ENCODE measurements at places on chromosomes 12 and 14. TPM values are rescaled to one million over a fixed set of nuclear protein-coding genes. Genes with fewer than 3 reads are reported as not detected.

- no peak for DNase-seq
These were observed 59.8 kb downstream of the NPAS3 start for GRCh38 chr14:32998433-32998832.

GRCh38 chr12:132167611-132168310 is 23.5 kb downstream of the NOC4L start:
- no peak for DNase-seq

DNA sequence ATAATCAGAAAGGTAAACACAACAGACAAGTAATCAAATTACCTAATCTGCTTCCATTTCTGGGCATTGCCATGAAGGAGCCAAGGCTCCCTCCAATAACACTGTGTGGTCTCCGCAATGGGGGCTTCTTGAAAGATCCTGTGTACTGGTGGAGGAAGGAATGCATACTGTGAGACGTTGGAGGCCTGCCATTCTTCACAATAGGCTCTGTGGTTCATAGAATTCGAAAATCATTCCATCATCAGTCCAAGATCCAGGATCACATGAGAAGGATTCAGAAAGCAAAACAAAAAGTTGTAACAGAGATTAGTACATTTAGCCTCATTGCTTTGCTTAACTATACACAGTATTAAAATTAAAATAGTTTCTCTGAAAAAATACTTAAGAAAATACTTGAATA is 76.3 kb downstream of the CDK17 start:
- no peak for DNase-seq

GRCh38 chr12:53989227-53990113 is 4.5 kb downstream of the HOXC10 start:
- DNase-seq = no peak

DNA sequence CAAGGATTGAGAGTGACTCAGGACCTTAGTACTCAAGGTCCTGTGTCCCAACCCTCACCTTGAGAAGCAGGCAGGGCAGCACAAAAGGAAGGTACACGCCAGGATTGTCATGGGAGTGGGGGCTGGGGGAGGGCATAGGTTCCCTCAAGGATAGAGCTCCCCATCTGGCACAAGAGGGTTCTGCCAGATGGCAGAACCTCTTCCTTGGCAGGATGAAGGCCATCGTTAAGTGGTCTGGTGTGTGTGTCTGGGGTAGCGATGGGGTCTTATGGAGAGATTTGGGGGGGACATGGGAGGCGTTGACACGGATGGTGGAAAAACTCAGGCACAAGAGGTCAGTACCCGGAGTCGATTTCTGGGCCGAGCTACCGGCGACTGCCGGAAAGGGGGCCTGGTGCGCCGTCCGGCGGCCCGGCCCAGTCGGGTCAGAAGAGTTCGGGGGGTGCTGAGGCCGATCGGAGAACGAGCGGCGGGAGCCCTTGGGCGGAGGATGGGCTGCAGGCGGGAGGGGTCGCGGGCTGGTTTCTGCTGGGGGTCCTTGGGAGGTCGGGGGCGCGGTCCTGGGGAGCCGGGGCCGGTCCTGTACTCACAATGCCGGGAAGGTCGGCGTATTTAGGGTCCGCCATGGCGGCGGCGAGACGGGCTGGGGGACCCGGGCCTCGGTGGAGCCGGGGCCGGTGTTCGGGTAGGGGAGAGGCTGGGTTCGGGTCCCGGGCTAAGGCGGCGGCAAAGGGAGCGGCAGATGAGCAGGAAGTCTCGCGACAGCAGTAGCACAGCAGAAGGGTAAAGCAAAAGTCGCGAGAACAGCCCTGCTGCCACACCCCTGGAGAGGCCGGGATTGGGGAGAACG is at the start of gene DCTN2:
DCTN2 (minus strand) TSS at position 755 of the 850 bp plus-strand sequence; CDS start at position 626, 129 bp downstream.
- peak; percentile 86 for DNase-seq

GRCh38 chr12:69392179-69392928 is 32.8 kb downstream of the YEATS4 start:
- DNase-seq = no peak

DNA sequence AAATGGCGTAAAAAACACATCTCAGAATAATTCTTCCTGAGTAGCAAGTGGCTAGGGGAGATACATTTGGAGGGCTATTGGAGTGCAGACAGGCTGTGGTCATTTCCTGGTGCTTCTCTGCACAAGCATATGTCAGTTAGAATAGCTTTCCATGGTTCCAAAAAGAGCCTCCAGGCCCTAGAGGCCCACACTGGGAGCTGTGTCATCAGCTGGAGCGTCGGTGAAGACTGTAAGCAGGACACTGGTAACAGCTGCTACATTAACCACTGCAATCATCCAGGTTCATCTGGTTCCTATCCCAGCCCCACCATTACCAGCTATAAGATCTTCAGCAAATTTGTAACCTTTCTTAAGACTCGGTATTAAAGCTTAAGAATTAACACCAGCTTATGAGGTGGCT is 31.7 kb upstream of the APPL2 start:
- DNase-seq = no peak

GRCh38 chr12:24360907-24361306 is 411.4 kb upstream of the SOX5 start:
- no peak for DNase-seq

DNA sequence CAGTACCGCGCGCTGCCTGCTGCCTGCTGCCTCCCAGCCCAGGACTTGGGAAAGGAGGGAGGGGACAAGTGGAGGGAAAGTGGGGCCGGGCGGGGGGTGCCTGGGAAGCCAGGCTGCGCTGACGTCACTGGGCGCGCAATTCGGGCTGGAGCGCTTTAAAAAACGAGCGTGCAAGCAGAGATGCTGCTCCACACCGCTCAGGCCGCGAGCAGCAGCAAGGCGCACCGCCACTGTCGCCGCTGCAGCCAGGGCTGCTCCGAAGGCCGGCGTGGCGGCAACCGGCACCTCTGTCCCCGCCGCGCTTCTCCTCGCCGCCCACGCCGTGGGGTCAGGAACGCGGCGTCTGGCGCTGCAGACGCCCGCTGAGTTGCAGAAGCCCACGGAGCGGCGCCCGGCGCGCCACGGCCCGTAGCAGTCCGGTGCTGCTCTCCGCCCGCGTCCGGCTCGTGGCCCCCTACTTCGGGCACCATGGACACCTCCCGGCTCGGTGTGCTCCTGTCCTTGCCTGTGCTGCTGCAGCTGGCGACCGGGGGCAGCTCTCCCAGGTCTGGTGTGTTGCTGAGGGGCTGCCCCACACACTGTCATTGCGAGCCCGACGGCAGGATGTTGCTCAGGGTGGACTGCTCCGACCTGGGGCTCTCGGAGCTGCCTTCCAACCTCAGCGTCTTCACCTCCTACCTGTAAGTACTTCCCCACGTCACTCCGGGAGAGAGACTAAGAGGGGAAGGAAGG is at the start of gene LGR5:
LGR5 (plus strand) TSS at position 186 of the 732 bp plus-strand sequence; CDS start at position 469, 283 bp downstream.
- no peak for DNase-seq

DNA sequence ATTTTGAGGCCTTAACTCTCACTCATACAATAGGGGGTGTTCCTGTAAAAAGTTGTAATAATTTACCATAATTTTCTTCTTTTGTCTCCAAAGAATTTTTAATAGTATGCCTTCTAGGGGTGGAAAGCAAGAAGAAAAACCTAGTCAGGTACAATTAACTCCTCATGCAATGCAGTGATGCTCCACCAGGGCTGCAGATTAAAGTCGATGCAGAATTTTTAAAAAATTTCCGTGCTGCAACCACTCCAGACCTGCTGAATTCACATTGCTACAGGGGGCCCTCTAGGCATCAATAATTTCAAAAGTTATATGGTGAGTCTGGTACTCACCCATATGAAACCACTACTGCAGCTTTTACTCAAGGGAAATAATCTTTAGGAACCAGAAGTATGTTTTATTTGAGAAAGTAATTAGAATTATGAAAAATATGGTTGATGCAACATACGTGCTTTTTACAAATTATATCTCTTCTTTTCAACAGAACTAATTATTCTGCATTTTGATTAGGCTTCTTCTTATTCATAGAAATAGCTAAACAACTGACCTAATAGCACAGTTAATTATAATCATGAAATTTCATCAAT is 353.2 kb downstream of the BCAT1 start:
- DNase-seq = no peak

DNA sequence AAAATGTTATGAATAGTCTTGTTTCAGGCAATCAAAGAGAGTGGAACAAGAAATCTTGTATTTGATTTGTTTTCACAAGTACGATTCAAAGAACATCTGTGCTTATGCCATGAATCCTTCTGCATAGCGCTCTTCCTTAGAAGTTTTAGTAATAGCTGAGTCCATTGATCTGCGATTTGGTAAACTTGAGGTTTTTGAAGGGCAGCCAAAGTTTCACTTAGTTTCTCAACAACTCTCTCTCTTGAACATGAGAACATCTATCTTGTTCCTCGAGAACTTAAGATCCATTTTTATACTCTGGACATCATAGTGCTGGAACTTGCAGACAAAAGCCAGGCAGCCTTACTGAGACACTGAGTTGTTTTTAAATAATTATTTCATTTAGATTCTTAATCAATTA is 96.2 kb upstream of the USP15 start:
- DNase-seq = no peak

DNA sequence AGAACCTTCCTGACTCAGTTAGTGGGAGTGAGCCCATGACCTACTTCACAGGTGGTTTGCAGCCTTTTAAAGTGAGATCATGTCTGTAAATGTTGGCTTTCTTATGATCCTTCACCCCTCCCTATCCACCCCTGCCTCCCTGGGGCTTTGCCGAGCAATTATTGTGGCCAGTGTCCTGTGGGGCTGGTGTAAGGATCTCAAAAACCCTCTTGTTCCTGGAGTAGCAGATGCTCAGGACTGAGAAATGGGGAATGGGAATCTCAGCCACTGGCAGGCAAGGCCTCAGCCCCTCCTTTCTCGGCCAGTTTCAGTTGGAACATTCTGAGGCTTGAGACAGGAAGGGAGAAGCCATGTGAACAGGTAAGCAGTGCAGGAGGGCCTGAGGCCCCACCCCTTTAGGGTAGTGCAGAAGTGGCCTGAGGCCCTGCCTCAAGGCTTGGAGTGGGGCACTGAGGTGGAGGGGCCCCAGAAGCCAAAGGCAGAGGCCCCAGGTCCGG is 53.8 kb downstream of the PLEKHG3 start:
- no peak for DNase-seq

- no peak for DNase-seq
These were observed 25.2 kb upstream of the BHLHE41 start for GRCh38 chr12:26149968-26150500.

- no peak for DNase-seq
These were observed 252.7 kb upstream of the FAR2 start for GRCh38 chr12:28896421-28896820.

GRCh38 chr14:71588028-71588427 is 344.2 kb upstream of the RGS6 start:
- no peak for DNase-seq

DNA sequence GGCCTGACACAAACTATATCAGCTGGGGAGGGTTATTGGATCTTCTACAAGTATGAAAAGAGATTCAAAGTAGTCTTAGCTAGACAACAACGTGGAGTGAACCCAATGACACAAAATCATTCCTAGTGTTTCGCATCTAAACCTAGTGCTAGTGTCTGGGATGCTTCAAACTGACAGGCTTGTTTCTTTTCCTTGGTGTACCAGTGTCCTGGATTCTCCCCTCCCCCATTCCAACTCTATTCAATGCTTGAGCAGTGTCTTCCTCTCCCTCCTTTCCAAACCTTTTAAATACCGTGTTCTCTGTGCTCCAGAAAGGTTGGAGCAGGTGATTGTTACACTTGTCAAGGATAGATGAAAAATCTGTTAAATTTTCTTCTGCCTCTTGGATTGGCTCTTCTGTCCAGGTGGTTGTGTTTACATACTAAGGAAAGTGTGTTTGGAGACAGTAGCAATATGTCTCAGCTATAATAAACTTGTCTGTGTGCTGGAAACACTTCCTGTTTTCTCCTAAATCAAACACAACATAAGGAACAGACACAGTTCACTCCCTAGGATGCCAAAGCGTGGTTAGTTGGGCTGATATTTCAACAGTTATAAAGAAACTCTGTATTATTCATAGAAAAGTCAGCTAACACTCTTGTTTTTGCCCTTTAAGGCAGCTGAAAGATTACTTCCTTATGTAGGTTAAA is 14.4 kb upstream of the GUCY2C start:
- no peak for DNase-seq

- no peak for DNase-seq
These were observed 2.7 kb downstream of the KITLG start for GRCh38 chr12:88577537-88577936.

GRCh38 chr14:59313658-59314608 is 125.5 kb downstream of the DAAM1 start:
- DNase-seq = no peak

GRCh38 chr14:31084385-31084784 is 58.2 kb upstream of the STRN3 start:
- DNase-seq = no peak

- no peak for DNase-seq
These were observed 14.0 kb downstream of the CEP290 start for GRCh38 chr12:88127855-88128254.

DNA sequence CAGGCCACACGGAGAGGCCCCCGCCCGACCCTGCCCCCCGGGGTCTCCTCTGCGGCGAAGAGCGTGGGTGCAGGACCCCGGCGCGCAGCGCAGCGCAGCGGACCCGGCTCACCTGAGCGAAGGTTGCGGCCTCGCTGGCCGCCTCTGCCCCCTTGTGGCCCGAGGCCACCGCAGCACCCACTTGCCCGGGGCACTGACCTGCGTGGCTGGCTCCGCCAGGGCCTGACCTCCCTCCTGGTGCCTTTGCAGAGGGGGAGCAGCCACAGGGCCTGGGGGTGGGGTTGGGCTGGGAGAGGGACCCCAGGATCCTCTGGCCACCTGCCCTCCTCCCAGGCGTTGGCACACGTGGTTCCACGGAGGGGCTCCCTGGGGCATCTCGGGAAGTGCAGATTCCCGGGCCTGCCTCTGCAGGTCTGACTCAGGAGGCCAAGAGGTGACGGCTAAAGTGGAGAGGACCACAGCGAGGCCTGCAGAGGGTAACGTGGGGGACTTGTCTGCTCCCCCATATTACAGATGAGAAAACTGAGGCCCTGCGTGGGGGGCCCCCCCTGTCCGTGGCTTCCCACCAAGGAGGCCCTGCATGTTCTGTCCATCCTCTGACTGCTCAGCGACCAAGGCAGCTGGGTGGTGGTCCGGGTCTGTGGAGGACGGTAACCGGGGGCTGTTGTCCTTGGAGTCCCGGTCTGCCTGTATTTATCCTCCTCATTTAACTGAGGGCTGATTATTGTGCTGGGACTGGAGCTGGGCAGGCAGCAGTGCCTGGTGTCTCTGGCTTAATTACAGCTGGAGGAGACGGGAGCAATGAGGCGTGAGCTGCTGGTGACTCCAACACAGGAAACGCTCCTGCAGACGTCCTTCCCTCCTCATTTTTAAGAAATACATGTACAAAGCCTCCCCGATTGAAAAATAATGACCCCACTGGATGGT is 67.9 kb upstream of the BEGAIN start:
- no peak for DNase-seq

The TRMT5 gene
- polyA plus RNA-seq = 25.0 TPM

The CD27 gene
- 0.56 TPM for polyA plus RNA-seq

The INHBC gene
- 0.25 TPM for polyA plus RNA-seq

The OR11H7 gene
- 0.32 TPM for polyA plus RNA-seq

The CCDC38 gene
- polyA plus RNA-seq = 0.41 TPM

The PCED1B gene
- polyA plus RNA-seq = 4.4 TPM

The PIWIL1 gene
- 1.1 TPM for polyA plus RNA-seq

Measured in left renal cortex interstitium (tissue), 4 donors.